ENCODE measurements at places on chromosomes 11 and 22.

DNA sequence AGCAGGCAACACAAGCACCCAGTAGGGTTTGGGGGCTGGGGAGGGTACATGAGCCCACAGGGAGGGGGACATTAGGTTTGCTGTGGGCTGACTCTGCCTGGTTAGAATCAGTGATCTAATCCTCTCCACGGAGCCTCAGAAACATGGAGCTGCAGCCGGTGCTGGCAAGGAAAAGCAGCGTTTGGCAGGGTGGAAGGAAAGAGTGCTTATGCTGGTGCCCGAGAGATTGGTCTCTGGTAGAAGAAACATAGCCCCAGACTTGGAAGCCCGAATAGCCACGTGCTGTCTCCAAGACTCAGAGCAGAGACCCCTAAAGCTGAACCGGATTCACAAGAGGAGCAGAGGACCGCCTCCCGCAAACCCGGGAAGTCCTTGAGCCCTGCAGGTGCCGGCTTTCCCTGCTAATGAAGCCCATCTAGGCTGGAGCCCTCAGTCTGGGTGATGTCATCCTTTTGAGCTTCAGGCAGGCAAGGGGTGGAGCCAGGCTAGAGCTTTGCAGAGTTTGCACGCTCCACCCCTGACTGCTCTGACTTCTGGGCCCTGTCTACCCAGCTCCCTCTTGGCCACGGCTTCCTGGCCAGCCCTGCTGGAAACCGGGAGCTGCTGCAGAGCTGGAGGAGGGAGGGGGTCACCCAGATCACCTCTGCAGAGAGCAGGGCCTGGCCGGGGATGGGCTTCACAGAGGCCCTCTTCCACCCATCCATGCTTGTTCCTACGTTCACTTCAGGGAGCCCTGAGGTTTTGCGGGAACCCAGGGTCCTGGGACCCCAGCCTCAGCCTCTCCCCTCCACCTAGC lies 35.0 kb upstream of the JAM3 start:
- DNase-seq: no peak

DNA sequence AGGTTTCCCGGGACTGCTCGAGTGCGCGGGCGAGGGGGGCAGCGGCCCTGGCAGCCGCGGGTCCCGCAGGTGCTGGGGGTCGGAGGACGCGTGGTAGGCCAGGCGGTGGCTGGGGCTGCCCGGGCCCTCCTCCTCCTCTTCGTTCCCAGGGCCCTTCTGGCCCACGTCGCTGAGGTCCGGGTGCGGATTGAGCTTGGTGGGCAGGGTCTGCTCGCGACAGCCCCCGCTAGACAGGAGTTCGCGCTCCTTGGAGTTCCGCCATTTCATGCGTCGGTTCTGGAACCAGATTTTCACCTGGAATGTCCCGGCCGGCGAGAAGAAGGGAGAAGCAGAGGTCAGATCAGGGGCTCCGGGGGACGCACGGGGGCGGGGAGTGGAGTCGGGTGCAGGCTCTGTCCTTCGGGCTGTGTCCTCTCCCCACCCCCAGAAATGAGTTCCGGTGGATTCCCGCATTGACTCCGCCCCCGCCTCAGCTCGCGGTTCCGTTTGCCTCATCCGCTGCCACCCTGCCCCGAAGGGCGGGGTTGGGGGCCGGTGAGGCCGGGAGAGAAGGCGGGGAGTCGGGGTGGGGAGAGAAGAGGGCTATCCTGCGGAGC lies 3.9 kb downstream of the DBX1 start:
- DNase-seq: no peak

GRCh38 chr11:14357881-14358728 lies 878 bp downstream of the RRAS2 start:
- no peak for DNase-seq

DNA sequence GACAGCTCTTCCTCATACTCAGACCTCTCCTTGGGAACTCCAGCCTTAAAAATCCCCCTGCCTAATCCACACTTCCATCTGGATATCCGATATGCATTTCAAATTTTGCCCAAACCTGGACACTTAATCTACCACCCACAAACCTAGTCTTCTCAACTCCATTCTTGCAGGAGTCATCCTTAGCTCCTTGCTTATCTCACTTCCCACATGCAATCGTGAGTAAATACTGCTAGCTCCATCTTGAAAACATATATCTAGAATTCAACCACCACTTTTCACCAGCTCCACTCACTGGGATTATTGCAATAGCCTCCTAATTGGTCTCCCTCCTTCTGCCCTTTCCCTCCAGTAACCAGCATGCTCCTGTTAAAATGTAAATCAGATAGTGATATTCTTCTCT lies 2.6 kb upstream of the MYOD1 start:
- DNase-seq: no peak

DNA sequence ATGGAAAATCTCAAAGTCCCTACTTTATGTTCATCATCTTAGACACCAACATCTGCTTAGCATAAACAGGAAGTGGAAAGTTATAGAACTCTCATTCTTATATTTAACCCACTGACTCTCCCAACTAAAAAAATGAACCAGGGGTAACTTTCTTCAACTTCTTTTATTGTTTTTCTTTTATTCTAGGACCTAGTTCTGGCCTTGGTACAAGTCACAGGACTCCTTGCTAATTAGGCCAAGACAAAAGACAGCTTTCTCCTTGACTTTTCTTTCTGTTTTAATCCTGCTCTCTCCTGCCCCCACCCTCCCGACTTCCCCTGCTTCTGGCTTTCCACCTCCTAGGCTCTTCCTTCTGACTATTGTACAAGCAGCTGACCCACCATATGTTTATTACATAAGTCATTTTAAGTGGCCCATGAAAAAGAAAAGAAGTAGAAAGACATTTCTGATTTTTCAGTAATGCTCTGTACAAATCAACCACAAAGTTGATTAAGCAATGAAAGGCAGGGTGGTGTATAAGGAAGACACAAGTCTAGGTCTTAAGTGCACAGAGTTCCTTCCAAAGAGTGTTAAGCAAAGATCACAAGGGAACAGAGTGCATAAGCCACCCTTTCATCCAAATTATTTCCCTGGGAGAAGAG lies 18.3 kb downstream of the JAML start:
- no peak for DNase-seq

All from GM12864 (cell line).